NCI-H748 treated with DMSO at 0.1 percent for 48 hours (cell line): ENCODE measurements at places on chromosomes 1 and 21.

- DNase-seq = no peak
Observed at GRCh38 chr21:40053007-40053406, 185.8 kb downstream of the PCP4 start.

DNA sequence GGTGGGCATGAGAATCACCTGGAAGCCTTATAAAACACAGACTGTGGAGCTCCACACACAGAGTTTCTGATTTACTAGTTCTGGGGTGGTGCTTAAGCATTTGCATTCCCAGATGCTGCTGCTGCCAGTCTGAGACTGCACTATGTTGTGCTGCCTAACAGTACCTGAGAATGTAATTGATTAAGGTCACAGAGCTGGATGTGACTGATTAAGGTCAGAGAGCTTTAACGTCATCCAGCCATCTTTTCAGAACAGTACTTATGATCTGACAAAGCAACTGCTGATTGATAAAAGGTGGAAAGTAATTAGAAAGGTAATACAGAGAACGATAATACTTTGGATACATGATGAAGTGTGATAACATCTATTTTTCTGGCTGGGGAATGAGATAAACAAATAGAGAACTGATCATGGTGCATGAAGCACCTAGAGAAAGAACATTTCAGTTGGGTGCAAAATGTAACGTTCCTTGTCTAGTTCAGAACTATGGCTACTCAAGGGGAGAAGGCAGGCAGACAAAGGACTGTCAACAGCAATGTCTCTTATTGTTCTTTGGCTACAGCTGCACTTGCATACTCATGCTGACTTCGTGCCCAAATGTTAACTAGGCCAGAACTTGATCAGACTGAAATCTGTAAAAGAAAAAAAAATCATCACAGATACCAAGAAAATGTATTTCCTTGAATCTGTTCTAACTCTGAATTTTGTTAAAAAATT lies 3.7 kb upstream of the UCK2 start:
- DNase-seq = no peak

- no peak for DNase-seq
Observed at GRCh38 chr1:25837262-25837875, 17.6 kb downstream of the MTFR1L start.

DNA sequence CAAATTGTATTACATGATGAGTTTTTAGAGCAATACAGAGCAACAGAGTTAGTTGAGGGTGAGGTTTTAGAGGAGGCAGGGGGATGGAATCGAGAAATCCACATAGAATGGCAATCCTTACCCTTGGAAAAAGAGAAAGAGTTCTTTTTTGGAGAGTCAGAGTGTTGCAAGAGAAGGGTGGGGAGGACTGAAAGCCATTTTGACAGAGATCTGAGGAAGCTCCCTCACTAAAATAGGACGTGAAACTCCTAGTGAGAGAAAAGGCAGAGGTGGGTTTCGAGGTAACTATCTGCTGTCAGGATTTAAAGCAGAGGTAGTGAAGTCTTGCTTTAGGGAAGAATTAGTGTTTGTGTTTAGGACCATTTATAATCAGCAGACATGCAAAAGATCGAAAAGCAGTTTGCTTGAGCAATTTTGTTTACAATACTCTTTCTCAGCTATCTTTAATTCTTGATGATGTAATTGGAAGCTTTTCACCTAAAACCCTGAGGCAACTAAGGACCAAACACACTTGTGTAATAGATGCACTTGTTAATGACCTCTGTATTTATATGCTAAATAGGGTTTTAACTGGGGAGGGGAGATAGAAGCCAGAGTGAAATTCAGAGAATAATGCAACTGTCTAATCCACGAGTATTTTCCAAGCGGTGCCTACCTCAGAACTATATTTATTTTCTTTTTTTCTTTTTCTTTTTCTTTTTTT lies 20.0 kb downstream of the ADAMTS5 start:
- no peak for DNase-seq

GRCh38 chr1:186699519-186699918 lies 19.3 kb upstream of the PTGS2 start:
- DNase-seq = no peak

DNA sequence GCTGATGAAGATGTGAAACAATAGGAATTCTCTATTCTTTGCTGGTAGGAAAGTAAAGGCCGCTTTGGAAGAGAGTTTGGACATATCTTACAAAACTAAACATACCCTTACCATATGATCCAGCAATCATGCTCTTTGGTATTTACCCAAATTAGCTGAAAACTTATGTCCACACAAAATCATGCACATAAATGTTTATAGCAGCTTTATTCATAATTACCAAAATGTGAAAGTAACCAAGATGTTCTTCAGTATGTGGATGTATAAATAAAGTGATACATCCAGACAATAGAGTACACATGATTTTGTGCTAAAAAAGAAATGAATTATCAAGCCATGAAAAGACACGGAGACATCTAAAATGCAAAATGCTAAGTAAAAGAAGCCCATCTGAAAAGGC lies 98.7 kb upstream of the SLC35F3 start:
- no peak for DNase-seq

DNA sequence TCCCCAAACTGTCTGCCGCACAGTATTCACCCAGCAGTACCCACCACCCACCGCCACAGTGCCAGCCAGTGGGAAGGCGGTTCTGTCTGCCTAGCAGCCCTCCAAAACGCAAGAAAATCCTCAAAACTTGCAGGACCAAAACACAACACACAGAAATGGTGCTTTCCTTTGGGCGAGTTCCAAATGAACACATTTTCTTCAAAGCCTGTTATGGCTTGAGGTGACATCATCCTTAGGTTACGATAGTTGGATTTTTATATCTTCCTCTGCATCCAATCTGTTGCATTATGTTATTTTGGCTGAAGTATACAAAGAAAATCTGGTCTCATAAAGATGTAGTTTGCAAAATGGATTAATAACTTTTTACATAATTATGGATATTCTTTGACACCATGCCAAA lies 8.4 kb upstream of the SPRR3 start:
- DNase-seq = no peak

- DNase-seq = no peak
Observed at GRCh38 chr1:181255270-181255929, 166.9 kb downstream of the IER5 start.

GRCh38 chr1:54754486-54755285 lies 9.6 kb downstream of the PARS2 start:
- DNase-seq = no peak
